ENCODE measurements at places on chromosomes 12 and 14.

GRCh38 chr12:69470189-69471075 lies at the start of gene FRS2:
Gene FRS2 (plus strand): TSS chr12:69470388. CDS start chr12:69569031, 98,643 bp downstream.
- peak; percentile 66 for DNase-seq

DNA sequence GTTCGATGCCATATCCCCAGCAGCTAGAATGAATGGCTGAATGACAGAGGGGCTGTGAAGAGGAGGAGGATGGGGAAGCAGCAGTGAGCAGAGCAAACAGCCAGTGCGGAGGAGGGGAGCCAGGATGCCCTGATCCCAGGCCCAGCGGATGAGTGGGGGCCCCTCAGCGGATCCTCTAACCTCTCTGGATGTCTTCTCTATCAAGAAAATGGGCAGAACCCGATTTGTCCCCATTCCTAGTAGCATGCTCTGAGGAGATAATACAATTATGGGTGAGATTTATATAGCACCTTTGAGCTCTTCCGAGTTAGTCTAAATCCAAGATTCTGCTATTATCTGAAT lies 30.0 kb upstream of the RPLP0 start:
- DNase-seq = no peak

GRCh38 chr14:96254687-96255086 lies 1.3 kb upstream of the BDKRB1 start:
- DNase-seq = no peak

- no peak for DNase-seq
Observed at GRCh38 chr12:114967151-114967550, 283.2 kb upstream of the TBX3 start.

GRCh38 chr14:100371773-100372172 lies 48.6 kb downstream of the SLC25A47 start:
- DNase-seq = no peak

DNA sequence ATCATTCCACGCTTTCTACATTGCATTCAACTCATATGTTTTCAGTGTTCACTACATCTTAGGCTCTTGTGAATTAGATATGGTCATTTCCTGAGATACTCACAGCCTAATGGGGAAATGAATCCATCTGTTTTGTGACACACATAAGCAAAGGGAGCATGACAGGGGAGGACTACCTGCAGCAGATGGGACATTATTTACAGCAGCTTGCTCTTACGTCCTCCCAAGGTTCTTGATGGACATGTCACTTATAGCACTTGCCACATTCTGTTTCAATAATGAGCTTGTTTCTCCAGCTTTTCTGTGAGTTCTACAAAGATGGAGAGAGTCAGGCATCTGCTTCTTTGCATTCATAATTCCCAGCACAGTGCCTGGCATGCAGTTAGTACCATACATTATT lies 1509.6 kb upstream of the TMEM132C start:
- no peak for DNase-seq

DNA sequence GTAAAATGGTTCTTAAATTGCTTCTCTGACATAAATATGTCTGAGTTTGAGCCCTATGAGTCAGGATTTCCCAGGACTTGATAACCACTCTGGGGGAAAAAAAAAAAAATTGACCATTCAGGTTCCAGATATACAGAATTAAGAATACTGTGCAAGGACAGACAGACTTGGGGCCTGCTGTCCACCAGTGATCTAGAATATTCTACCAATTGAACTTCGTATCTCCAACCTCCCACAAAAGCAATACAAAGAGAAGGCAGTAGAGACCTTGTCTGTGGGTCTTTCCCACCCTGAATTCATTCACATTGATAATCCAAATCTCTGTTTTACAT lies 4.1 kb downstream of the SINHCAF start:
- DNase-seq = no peak

DNA sequence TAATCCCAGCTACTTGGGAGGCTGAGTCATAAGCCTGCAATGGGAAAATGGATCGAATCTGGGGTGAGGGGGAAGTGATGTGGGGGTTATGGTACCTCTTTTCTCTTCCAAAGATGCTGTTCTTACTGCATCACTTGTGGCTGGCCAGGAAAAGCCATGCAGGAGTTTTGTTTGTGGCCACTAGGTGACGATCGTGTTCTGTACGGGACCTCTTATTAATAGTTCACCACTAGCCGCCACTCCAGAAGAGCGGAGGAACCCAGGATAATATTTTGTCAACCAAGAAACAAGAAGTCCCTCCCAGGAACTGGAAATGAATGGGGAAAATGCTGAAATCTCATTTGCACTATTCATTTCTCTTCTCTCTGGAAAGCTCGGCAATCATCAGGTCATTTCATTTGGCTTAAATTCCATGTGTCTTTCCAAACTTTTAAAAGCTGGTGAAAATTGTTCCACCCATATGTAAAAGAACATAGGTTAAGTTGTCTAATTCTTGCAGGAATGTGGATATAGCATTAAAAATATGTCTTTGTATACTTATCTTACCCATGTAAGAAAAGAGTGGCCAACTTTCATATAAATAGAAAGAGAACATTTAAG lies 8.9 kb downstream of the GPR65 start:
- peak; percentile 39 for DNase-seq

DNA sequence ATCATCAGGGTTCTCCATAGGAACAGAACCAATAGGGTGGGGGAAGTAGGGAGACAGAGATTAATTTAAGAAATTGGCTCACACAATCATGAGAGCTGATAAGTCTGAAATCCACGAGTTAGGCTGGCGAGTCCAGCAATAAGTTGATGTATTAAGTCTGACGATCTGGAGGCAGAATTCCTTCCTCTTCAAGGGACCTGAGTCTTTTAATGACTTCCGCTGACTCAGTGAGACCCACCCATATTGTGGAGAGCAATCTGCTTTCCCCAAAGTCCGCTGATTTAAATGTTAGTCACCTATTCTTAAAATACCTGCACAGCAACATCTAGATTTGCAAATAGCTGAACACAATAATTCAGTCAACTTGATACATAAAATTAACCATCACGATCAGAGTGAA lies 97.8 kb downstream of the SPTSSA start:
- no peak for DNase-seq

DNA sequence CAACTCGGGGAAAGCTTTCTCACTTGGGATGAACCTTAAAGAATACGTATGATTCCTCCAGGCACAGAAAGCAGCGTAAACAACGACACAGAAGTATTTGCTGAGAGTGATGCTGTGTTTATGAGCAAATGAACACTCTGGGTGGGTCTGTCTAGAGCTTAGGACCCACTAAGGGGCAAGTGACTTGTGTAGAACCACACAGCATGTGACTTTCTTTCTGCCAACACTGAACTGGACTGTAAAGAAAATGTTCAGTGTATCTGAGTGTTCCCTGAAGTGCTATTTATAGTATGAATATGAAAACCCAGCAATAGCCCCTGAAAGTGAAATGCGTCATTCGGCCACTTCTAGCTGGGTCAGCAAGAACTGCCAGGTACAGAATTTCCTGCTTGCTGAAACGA lies 78.5 kb downstream of the ST8SIA1 start:
- DNase-seq = no peak

DNA sequence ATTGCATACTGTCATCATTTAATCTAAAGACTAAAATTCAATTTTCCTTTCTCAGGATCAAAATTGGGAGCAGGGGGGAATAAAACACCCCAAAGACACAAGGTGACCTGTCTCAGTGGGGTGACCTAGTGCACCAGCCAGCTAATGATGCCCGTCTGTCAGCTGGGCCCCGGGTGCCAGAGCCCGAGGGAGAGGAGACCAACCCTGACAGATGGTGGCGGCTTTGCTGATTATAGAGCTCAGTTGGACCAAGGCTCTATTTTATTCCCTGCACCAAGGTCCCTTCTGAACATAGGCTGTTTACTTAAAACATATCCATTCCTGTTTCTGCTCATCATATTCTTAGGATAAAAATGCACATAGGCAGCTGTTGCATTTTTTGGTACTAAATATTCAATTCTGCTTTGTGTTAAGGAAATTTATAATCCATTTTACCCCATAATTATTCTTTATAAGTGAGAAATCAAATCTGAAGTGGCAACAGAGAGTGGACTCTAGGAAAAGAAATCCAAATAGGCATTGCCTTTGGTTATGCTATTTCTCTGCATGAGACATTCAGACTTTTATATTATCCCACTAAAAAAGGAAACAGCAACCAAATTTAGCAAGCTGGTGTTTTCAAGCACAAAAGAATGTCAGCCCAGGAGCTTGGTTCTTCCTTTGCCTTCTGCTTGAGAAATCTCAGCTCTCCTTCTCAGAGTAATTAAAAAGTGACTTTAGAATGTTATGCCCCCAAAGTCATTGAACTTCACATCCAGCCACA lies 96.8 kb upstream of the IFNG-AS1 start:
- DNase-seq = no peak

DNA sequence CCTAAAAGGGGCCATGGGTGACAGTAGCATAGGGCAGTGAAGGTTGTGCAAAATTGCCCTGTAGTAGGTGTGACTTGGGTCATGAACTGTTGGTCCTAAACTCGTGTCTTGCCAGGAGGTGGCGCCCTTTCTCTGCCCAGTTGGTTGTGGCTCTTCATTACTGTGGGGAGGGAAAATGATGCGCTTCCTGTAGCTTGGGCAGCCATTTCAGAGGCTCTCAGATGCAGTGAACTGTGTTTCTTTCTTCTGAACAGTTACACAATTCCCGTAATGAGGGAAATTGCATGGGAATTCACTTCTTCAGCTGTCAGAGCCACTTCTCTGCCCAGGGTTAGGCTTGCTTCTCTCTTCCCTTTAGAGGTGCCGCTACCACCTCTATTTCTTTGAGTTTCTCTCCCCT lies 148.1 kb upstream of the NRXN3 start:
- peak; percentile 20 for DNase-seq

DNA sequence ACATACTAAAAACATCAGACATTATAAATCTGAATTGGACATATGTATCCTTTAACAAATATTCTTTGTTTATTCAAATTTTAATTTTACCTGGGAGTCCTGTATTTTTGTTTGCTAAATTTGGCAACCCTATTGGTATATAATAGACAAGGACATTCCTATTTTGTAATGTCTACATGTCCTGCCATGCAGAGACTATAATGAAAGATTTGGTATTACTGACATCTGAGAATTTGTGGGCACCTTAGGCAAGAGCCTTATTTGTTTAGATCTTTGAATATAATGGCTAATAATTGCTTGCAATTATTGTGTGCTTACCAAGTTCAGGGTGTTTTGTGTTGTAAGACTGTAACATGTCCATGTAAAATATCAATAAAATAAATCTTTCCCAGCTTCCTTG lies 334.4 kb downstream of the KCNH5 start:
- DNase-seq = no peak

DNA sequence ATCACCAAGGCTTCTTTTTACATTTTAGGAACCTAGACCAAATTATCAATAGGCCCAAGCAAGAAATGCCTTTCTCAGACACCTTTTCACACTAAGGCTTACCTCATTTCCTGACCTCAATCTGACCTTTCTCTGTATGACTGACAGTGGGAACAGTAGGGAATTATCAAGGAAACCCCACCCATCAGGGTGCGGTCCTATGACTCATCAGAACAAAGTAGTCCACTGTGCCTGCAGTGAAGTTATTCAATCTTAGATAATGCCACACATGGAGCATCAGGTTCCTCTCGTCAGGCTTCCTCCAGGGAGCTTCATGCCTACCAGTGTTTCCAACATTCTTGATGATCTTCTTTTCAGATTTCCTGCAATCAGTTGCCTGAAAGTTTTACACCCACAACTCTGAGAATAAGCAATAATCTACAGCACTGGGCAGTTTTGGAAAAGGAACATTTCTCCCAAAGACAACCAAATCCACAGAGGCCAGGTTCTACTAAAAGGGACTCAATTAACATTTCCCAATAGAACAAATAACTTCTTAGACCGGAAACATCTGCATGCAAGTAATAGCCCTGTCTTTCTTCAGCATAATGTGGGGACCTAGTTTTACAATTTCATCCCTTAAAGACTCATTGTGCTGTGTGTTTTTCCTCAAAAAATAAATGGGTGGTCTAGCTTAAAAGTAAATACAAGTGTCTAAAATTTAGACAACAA lies 35.9 kb upstream of the TMTC2 start:
- DNase-seq = no peak

GRCh38 chr12:96486751-96487613 lies 2.4 kb upstream of the CFAP54 start:
- DNase-seq = no peak

DNA sequence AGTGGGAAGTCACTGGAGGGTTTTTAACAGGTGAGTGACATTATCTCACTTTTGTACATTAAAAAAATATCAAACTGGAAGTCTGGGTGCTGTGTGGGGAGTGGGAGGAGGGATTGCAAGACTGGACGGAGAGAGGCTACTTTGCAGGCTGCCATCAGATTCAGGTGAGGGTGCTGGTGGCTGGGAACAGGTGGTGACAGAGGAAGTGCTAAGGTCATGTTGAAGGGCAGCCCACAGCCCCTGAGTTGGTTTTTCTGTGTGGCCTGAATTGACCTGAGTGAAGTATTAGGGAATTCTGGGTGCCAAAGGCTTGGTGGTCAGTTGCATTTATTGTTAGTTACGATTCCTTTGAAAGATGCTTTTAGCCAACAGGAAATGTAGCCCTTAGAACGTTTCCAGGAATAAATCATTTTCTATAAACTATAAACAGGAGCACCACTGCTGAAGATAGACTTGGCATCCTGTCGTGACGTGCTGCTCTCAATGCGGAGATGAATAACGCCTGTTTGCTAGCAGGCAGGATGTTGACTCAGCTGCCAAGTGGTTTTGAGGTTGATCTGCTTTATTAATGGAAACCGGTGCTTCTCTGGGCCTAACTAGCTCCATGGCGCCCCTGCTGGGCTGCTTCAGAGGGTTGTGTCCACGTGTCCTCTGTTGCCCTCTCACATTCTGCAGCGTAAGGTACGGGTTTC lies 707.5 kb upstream of the TMEM132C start:
- DNase-seq = peak; percentile 46

DNA sequence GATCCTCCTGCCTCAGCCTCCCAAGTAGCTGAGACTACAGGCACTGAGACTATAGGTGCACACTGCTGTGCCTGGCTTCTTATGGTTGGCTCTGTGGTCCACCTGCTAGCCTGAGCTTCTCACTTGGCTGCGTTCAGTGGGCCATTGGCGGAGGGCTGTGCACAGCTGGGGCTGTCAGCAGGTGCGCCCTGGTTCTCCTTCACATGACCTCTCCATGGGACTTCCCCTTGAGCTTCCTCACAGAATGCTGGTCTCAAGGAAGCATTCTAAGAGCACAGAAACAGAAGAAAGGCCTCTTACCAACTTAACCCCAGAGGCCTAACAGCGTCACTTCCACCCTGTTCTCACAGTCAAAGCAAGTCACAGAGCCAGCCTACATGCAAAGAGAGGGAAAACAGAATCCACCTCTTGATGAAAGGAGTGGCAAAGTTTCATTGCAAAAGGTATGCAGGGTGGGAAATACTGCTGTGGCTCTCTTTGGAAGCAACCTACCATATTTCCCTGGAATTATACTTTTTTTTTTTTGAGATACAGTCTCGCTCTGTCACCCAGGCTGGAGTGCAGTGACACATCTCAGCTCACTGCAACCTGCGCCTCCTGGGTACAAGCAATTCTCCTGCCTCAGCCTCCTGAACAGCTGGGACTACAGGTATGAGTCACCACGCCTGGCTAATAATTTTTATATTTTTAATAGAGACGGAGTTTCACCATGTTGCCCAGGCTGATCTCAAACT lies 9.3 kb downstream of the RILPL2 start:
- no peak for DNase-seq

All from CD8-positive, alpha-beta T cell (primary cell).